ENCODE measurements at places on chromosomes 13 and 19.
A peak's percentile ranks its signal among the peaks of the same experiment; 100 is the strongest.

- DNase-seq: no peak
These were observed 1005.1 kb downstream of the PCDH9 start for GRCh38 chr13:66225072-66225471.

GRCh38 chr13:23087880-23088279, 92.9 kb upstream of the SGCG start:
- DNase-seq: no peak

DNA sequence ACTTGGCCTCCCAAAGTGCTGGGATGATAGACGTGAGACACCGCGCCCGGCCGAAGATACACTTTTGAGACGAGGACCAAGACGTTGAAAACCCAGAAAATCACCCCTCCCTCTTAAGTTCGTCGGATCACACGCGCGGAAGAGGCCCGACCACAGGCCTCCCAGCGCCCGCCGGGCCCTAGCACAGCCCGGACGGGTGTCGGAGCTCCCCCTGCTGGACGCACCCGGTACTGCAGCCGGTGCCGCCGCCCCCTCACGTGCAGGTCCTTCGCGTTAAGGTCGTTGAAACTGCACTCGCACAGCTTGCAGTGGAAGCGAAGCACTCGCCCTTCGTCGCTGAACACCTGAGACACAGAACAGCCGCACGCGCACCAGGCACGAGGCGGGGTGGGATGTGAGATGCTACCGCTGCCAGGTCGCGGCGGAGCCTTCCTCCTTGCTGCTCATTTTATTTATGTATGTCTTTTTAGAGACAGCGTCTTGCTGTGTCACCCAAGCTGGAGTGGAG, 35.7 kb upstream of the MATK start:
- peak; percentile 80 for DNase-seq

DNA sequence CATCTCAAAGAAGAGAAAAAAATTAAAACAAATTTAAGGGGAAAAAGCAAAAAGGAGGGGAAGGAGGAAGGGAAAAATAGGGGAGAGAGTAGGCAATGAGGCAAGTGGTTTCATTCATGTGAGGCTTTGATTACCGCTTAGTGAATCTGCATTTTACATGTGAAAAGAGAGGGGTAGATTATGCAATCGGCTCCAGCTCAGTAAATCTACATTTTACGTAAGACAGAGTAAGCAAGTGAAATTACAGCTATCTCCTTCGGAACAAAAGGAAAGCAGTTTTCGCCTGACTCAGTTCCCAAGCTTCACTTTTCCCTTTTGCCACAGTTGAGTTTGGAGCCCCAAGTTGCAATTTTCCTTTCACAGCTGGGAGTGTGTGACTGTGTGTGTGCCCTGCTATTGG, 16.0 kb upstream of the OLFM2 start:
- no peak for DNase-seq

- DNase-seq: no peak
These were observed 15.2 kb downstream of the EPN1 start for GRCh38 chr19:55690109-55690768.

- no peak for DNase-seq
These were observed 5.3 kb upstream of the CSNK1G2 start for GRCh38 chr19:1935484-1936208.

DNA sequence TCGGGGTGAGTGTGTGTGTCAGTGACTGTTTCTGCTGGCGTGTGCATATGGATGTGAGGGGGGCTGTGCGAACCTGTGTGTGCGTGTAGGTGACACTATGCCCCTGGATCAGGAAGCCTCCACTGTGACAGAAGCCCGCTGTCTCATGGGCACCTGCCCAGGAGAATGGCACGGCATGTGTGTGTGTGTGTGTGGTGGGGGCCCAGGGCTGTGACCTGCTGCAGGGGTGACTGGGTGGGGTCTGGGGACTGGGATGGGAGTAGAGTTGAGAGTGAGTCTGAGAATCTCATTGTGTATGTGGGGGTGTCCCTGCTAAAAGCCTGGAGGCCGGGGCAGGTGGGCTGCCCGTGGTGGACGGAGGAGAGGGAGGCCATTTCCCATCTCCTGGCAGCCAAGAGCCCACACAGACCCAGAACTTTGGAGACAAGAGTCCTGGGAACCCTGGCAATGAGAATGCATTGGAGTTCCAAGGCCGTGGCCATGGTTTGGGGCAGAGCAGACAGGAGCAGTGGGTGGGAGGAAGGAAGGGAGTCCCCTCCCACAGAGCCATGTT, 6.4 kb upstream of the TPM4 start:
- DNase-seq: no peak

- DNase-seq: no peak
These were observed 83.4 kb downstream of the ATP8A2 start for GRCh38 chr13:25455146-25455545.

- DNase-seq: no peak
These were observed at the start of gene UNC13A for GRCh38 chr19:17687857-17688784. TSS of gene UNC13A (minus strand) at chr19:17688354. CDS start at chr19:17688199, 155 bp downstream.

- no peak for DNase-seq
These were observed 4.3 kb downstream of the ERCC1 start for GRCh38 chr19:45419396-45419795.

GRCh38 chr13:60230593-60230992, 66.9 kb upstream of the DIAPH3 start:
- no peak for DNase-seq
